Activated naive CD8-positive, alpha-beta T cell treated with anti-CD3 and anti-CD28 coated beads for 36 hours (primary cell): ENCODE measurements at places on chromosomes 1 and 21. TPM values are rescaled to one million over a fixed set of nuclear protein-coding genes. Genes with fewer than 3 reads are reported as not detected.

GCSAML gene
- 3.1 TPM for total RNA-seq

GREM2 gene
- not detected for total RNA-seq

PLA2G2C gene
- not detected for total RNA-seq

DNA sequence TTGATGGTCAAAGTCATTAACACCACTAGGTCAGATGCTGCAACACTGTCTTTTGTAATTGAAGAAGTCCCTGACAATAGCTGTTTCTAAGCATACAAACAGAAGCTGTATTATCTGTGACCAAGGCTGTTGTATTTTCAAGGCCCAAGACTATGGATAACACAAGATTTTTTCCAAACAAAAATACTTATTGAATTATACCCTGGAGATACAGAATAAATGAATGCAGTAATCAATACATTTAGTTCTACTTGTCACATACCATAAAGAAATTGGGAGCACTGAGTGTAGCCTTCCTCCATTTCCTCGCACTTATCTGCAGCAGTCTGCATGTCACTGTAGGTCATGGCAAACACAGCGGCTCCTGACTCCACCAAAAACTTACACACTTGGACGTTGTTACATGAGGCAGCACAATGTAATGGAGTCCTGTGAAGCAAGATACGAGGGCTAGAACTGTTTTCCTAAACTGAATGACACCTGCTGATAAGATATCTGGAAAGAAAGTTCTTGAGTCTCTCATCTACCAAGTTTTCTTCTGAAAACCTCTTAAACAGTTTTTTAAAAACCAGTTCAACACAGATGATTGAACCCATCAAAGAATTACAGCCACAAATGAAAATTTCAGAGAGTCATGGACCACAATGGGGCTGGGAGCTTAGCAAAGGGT lies 56.9 kb downstream of the TP53BP2 start:
- H3K4me3 ChIP-seq, result no peak overlapping the region
- H3K36me3 ChIP-seq, result peaks cover 3% of the 10 kb centered on the region
- H3K27ac ChIP-seq, result no peak overlapping the region
- no peak for DNase-seq

DNA sequence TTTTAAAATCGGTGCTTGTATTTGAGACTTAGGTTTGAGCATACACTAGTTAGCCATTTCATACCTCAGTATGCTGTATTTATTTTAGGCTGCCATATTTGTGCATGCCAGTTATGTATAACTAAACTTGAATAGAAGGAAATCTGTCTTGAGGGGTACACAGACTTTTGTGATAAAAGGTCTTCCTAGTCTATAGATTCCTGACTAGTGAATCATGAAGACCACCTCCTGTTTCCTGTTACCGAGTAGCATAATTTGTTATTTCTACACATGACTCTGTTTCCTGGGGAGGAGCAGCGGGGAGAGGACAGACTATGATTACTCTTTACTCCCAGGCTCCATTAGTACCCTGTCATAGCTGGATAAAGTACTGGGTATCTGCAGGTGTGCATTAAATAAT lies 316.8 kb upstream of the SNX7 start:
- H3K27me3 ChIP-seq, result no peaks in the 10 kb centered on the region
- DNase-seq, result no peak
- H3K4me3 ChIP-seq, result no peak overlapping the region
- no peaks in the 10 kb centered on the region for H3K4me1 ChIP-seq

- H3K36me3 ChIP-seq, result no peaks in the 10 kb centered on the region
- DNase-seq, result no peak
- no peaks in the 10 kb centered on the region for H3K4me1 ChIP-seq
- H3K27me3 ChIP-seq, result no peaks in the 10 kb centered on the region
These were observed 20.7 kb upstream of the TMPRSS15 start for GRCh38 chr21:18424276-18424675.

- no peak for DNase-seq
- H3K4me3 ChIP-seq, result no peak overlapping the region
- H3K27ac ChIP-seq, result no peak overlapping the region
These were observed 19.4 kb downstream of the EPS15 start for GRCh38 chr1:51499694-51500093.

GRCh38 chr1:200179126-200179780 lies 151.7 kb downstream of the NR5A2 start:
- H3K27me3 ChIP-seq, result peaks cover 3% of the 10 kb centered on the region
- no peaks in the 10 kb centered on the region for H3K36me3 ChIP-seq
- H3K4me3 ChIP-seq, result no peak overlapping the region

- H3K27ac ChIP-seq, result no peak overlapping the region
- no peak overlapping the region for H3K4me3 ChIP-seq
- no peaks in the 10 kb centered on the region for H3K36me3 ChIP-seq
- H3K4me1 ChIP-seq, result peaks cover 16% of the 10 kb centered on the region
- no peaks in the 10 kb centered on the region for H3K27me3 ChIP-seq
These were observed 6.8 kb downstream of the C1orf198 start for GRCh38 chr1:230861489-230861888.

DNA sequence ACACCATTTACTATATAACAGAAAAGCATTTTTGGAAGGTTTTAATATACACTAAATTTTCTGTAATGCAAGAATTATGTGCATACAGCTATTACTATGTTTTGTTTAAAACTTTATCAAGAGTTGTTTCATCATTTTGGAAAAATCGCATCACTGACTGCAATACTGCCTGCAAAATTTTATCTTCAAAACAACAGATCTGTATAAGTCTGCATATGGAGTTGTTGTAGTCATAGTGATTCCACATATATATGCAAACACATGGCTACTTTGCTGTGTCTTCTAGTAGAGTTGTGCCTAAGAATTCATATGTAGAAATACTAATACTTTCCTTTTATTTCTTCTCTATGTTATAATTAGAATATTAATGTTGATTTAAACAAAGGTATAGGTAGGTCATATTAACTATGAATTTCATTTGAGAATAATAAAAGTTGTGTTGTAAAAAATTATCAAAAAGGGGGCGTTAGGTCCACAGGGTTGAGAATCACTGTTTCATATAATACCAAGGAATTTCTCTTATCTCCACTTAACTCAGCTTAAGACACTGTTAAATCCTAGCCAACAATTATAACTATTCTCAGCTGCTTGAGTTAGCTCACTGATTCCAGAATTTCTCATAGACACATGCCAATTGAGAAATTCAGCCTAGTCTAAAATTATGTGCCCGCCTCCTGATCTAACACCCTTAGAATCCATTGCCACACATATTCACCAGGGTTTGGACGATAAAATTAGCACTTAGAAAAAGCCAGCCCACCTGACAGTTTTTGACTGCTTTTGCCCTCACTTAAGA lies 22.9 kb upstream of the LAMC1 start:
- peaks cover 61% of the 10 kb centered on the region for H3K27me3 ChIP-seq
- H3K4me1 ChIP-seq, result no peaks in the 10 kb centered on the region
- H3K36me3 ChIP-seq, result no peaks in the 10 kb centered on the region
- no peak overlapping the region for H3K4me3 ChIP-seq

- H3K27me3 ChIP-seq, result no peaks in the 10 kb centered on the region
- H3K27ac ChIP-seq, result peak overlapping the region; percentile 6
- H3K4me3 ChIP-seq, result no peak overlapping the region
- H3K4me1 ChIP-seq, result peaks cover 84% of the 10 kb centered on the region
These were observed 76.2 kb downstream of the CD46 start for GRCh38 chr1:207828046-207828445.
